ENCODE measurements at places on chromosomes 6 and 20. TPM values are rescaled to one million over a fixed set of nuclear protein-coding genes. Genes with fewer than 3 reads are reported as not detected.

TOX2 gene
- total RNA-seq = 8.8 TPM

SLPI gene
- 202 TPM for total RNA-seq

GRCh38 chr6:44603044-44603686, 215.7 kb downstream of the CDC5L start:
- DNase-seq = no peak

- no peak for DNase-seq
These were observed 11.5 kb upstream of the TREML4 start for GRCh38 chr6:41216616-41217015.

DNA sequence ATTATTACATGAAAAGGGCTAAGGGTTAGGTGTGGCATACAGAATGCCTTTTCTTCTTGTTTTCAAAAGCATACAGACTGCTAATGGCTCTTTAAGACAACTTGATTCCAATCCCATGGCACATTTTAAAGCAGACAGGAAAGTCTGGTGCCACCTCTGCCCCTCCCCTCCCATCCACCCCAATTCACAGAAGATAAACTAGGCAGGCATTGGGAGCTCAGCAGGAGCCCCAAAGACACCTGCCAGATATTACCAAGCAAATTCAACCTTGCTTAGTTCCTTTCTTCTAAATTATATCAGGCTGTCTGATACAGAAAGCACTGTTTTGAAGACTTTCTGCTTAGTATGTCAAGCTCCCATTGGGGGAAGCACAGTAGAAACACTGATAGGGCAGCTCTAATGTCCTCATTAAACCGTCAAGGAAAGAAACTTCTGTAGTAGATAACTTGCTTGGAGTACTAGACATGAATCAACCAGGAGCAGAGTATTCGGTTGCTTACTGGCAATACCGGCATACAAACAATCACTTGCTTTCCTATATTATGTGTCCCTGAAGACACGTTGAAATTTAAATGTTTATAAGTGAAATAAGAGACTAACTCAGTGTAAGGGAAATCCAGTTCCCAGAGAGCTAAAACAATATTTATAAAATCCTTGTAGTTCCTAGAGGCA, 13.0 kb downstream of the SESN1 start:
- DNase-seq = no peak

- DNase-seq = no peak
These were observed 62.4 kb upstream of the RNF146 start for GRCh38 chr6:127204281-127204680.
